Prostate gland (tissue), 2 donors: ENCODE measurements at places on chromosomes 3 and 15.

DNA sequence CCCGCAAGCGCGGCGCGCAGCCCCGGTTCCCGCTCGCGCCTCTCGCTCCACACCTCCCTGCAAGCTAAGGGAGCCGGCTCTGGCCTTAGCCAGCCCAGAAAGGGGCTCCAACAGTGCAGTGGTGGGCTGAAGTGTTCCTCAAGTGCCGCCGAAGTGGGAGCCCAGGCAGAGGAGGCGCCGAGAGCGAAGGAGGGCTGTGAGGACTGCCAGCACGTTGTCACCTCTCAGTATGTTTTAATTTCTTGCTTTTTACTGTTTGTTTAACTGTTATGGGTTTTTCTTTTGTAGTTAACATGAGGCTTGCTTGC is 1525.7 kb downstream of the SI start:
- DNase-seq = no peak

DNA sequence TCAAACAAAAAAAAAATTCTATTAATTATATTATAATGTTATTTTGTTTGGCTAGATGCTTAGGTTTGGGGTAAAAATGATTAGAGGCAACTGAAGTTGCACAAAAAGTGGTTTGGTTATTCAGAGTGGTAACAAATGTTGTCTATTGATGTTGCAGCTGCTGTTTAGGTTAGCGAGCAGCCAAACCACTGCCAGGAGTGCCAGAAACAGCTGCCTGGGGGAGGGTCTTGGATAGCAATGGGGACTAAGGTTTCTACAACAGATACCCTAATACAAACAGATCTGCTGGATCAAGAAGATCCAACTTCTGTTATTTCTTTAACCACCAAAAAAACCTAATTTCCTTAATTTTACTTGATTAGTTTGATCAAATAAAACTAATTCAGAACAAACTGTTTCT is 26.6 kb downstream of the BTLA start:
- no peak for DNase-seq

DNA sequence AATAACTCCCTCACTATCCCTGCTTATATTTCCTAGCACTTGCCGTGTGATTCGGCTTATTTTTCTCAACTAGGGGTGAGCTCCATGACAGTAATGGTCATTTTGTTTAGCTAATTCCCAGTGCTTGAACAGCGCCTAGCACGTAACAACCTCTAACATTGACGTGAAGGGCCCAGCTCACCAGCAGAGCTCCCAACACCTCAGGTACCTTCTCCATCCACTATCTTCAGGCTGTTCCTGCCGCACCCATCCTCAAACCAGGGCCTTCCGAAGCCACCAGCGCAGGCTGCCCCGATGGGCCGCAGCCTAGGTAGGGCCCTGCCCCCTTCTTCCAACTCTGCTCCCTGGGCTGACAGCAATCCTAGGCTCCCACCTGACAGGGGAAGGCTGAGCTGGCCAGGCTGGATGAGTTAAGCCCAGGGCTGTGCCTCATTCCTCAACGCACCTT is 751 bp upstream of the RPS17 start:
- no peak for DNase-seq

- DNase-seq = no peak
Measured at GRCh38 chr15:52464040-52464439, 64.6 kb downstream of the MYO5A start.

DNA sequence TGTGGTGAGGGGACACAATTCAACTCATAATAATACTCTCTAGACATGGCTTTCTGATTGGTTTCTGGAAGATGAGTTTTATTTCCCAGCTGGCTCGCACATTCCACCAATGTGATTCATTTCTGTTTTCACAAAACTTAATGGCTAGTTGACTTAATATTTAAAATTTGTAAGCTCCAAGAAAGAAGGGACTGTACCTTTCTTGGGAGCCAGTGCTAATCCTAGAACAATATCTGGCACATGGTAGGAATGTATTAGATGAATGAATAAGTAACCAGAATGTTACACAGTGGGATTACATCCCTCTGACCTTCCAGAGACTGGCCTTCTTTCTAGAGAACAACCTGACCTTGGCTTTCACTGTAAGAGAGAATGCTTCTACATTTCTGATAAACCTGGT is 262.8 kb downstream of the RORA start:
- DNase-seq = no peak

GRCh38 chr3:127025456-127025855 is 42.5 kb downstream of the PLXNA1 start:
- DNase-seq = no peak

DNA sequence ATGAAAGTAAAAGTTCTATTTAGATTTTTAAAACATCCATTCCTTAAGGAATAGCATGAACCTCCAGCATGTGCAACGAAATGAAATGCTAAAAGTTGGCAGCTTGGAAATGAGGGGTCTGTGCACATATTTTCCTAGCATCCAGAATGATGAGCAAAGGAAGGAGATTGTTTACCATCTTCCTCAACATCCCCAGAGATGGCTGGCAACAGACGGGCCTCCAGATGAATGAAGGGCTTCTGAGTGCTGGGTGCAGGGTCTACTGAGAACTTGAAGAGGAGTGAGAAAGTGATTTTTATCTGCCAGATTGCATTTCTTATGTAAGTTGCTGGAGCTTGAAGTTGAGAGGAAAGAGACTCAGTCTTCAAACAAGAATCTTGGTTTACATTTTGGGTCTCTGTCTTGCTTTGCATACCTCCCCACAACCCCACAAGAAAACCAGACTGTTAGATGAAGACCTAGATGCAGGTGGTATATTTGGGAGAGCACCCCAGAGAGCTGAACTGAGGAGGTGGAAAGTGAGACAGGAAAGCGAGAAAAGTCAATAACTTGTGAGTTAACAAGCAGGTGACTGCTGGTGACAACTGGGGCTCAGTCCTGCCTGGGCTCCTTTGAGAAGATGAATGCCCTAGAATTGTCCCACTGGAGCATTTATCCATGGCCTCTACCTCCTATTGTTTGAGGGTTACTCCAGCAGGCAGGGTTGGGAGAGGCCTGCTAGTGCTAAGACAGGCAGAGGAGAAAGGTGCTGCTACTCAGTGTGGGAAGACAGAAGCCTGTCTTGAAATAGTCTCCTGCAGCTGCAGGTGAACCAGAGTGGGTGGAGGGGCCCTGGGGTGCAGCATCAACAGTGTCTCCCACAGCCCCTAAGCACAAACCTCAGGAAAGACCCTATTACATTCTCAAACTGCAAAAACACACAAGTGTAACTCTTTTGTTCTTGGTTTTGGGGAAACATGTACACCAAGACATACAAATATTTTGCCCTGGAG is 10.5 kb upstream of the CCK start:
- DNase-seq = no peak

DNA sequence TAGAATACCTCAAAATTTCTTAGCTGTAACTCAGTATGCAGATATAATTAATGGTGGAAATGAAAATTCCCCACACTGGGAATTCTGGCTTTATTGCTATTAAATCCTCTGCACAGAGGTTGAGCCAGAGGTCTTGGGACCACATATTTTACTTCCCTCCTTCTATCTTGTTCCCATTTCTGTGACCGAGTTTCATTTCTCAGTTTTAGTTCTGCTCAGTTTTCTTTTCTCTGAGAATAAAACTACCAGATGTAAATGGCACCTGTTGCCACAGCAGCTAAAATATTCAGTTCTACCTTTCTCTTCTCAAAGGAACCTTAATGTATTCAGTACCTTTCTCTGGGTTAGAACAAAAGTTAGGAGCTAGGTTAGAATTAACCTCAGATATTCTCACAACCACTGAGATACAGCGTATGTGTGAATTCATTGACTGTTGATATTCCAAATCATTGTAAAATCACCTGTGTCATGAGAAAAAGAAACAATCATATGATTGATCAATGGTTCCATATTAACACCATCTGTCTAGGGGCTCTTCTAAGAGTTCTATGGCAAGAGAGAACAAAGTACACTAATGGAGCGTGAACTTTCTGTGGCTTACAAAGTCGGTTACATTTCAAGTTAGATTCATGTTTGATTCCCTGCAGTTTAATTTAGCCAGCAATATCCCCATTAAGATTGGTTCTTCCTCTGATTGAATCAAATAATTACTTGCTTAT is 374.1 kb downstream of the EFHB start:
- no peak for DNase-seq

DNA sequence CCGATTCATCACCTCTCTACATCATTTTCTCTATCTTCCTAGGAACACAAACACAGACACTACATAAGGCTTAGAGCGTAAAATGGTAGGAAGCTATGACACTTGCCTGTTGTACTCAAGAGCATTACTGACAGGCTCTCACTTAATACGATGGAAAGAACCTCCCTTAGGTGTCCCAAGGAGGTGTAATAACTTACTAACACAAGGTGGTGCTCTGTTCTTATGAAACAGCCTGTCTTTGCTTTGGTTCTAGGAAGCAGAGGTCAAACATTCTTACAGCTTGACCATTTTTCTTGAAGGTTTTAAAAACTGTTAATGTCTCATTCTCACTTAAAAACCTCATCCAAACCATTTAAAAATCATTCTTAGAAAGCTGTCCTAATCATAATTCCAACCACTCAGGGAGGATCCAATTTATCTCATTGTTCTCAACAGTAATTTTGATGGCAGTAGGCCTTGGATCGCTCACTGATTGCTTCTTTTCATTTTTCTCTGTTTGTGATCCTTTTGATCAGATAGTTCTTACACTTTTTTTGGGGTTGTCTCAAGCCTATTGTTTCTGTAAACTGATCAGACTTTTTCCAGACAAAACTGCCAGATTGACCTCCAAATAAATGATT is 317.8 kb upstream of the AGTR1 start:
- peak; percentile 5 for DNase-seq

- DNase-seq = peak; percentile 16
Measured at GRCh38 chr15:60932051-60932915, 296.8 kb downstream of the RORA start.

DNA sequence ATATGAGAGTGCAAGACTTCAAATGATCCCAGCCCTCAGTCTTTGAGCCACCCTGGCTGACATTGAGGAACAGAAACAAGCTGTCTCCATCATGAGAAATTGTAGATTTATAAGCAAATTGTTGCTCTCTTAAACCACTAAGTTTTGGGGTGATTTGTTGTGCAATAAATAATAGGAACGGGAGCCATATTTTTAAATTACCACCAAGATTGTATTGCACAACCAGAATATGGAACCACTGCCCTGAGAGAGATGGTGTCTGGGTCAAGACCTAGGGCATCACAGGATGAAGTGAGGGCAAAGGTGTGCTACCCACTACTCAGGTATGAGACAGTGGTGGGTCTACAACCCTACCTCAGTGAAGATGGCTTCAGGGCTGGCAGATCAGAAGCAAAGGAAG is 2.3 kb upstream of the CFAP92 start:
- DNase-seq = no peak

DNA sequence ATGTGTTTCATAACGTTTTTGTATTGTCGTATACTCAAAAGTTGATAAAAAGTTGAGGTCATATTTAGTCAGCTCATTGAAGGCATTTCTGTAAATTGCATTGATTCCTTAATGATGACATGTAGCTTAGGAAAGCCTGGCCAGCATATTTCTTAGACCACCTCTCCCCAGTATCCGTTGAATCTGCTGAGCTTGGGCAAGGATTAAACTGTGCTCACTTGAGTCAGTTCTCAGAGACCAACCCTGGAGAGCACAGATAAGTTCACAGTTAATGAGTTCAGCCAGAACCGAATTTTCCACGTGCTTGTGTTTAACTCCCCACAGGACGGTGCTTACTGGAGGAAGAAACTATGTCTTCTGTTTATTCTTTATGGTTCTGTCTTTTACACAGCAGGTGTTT is 132.7 kb downstream of the SLC25A26 start:
- no peak for DNase-seq

GRCh38 chr3:37652405-37652804 is 209.3 kb upstream of the CTDSPL start:
- DNase-seq = no peak

DNA sequence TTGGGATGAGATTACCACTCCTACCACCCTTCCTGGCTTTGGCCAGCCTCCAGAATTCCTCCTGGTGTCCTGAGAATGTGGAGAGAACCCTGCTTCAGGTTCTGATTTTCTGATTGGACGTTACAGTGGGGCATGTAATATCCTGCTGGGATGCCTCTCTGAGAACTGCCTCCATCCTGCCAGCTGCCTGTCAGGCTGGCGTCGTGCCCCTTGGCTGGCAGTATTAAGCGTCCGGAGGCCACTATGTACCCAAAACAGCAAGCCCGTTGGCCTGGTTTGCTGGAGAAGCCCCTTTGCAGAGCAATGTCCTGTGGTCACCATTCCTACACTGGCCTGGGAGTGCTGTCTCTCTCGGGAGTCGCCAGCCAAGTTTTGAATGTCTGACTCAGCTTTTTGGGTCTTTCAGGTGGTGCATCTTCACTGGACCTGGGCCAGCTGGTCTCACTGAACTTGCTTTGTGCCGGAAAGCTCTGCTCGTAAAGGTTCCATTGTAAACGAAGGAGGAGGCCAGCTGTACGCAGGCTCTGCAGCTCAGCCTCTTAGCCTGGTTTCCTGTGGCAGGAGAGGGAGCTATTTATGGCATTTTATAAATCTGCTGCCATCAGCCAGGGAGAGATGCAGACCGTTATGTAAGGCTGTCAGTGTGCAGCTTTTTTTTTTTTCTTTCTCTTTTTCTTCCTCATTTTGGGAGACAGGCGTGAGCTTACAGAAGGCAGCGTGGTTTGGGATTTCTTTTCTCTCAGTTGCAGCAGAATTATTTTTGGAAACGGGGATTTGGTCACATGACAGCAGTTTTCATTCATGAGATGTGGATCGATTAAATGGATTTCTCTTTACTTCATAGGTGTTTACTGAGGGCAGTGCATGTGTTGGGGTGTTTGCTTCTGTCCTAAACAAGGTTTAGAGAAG is 19.0 kb upstream of the TRAK1 start:
- peak; percentile 94 for DNase-seq
